T-helper 2 cell treated with Interferon-gamma antibody and Interleukin-4, amounts not matched to agents 100 ng/mL and 5 ng/mL, for 36 hours (primary cell): ENCODE measurements at places on chromosomes 2 and 18. TPM values are rescaled to one million over a fixed set of nuclear protein-coding genes. Genes with fewer than 3 reads are reported as not detected.

Gene MFF
- total RNA-seq, result 60.8 and 62.8 TPM in 2 replicates

Gene IL37
- total RNA-seq, result not detected in 2 replicates

Gene HOXD13
- not detected in 2 replicates for total RNA-seq

Gene ANTXR1
- total RNA-seq, result 0.02 TPM in 1 of 2 replicates, not detected in the other

Gene SH3YL1
- 13.9 and 15.6 TPM in 2 replicates for total RNA-seq

Gene ALK
- total RNA-seq, result not detected in 2 replicates

Gene CFAP221
- not detected in 2 replicates for total RNA-seq
